Stimulated activated CD8-positive, alpha-beta memory T cell treated with anti-CD3 and anti-CD28 coated beads, Interleukin-7, amount 100 ng/mL, for 1 hour (primary cell): ENCODE measurements at places on chromosomes 12 and 14.

- no peak for DNase-seq
Measured at GRCh38 chr12:91256411-91256810, 73.8 kb upstream of the DCN start.

- no peak for DNase-seq
Measured at GRCh38 chr14:87397499-87397898, 595.5 kb downstream of the GALC start.

DNA sequence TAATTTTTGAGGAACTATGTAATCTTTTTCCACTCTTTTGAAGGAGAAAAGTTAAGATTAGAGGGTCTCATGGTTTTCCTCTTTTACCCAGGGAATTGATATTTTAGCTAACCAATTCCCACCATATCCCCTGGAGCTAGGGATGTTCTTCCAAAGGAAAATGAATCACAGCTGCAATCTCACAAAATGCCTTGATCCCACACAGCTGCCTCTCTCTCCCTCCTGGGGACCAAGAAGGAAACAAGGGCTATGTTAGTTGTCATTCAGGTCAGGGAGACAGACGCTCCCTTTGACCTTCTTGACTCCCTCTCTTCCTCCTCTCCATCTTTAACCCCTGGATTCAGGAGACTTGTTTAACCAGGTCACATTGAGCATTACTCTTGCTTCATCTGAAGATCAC, 9.5 kb downstream of the DCN start:
- DNase-seq = no peak

DNA sequence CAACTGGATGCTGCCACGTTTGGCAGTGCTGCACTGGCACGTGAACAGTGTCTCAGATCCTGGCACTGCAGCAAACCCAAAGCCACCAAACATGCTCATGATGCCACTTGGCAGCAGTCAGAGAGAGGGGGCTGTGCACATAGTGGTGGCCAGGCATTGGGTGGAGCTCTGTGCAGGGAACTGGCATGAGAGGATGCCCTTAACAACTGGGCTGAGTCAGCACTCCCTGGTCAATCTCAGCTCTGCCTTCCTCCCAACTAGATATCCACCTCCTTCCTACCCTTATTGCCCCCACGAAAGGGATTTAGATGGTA, 37.0 kb downstream of the ZFHX2 start:
- DNase-seq = no peak

- DNase-seq = no peak
Measured at GRCh38 chr12:77841521-77841920, 10.8 kb downstream of the NAV3 start.

DNA sequence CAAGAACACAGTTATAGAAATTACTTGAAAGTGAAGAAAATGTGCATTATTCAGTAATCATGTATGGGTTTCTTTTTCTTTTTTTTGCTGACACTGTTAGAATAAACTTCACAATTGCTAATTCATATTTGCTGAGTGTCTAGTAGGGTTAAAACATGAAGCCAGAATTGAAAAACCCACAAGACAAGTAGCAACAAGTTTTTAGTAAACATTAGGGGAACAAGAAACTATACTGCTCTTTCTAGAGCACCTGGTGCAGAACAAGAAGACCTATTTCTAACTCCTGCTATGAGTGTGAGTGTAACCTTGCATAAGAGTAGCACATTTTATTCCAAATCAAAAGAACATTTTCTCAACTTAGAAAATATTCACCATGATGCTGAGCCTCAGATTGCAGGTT, 83.2 kb downstream of the ITPR2 start:
- no peak for DNase-seq

- no peak for DNase-seq
Measured at GRCh38 chr12:81255456-81255855, 177.6 kb downstream of the ACSS3 start.

DNA sequence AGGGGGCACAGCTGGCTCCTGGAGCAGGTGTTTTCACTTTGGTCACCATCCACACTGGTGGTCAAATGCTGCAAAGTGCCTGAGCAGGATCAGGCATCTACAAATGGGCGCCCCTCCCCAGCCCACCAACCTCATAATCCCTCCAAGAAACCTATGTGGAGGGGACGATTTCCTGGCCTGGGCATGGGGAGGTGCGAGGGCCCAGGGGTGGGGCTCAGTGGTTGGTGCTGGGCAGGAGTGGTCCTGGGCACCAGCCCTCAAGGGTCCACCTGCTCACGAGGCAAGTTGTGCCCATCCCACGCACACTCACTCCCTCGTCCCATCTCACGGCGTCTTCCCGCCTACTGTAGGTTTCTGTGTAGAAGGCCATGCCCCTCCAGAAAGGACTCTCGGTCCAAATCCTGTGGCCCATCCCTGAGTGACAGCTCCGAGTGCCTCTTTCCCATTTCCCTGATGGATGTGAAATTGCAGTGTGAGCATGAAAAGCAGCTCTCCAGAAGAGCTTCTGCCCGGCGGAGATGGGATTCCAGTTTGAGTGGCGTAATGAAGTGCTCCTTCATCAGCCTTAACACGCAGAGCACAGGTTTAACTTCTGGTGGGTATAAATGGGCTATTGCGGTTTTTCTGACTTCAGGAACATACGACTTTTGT, 36.9 kb downstream of the SLC15A4 start:
- no peak for DNase-seq

DNA sequence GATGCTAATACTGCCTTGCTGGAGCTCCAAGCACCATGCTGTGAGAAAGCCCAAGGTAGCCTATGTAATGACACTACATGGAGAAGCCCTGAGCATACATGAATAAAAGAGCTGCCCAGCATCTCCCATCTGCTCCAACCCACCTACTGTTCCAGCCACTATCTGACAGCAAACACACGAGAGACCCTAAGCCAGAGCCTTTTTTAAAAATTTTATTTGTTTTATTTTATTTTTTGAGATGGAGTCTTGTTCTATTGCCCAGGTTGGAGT, 95.2 kb upstream of the PRICKLE1 start:
- no peak for DNase-seq

DNA sequence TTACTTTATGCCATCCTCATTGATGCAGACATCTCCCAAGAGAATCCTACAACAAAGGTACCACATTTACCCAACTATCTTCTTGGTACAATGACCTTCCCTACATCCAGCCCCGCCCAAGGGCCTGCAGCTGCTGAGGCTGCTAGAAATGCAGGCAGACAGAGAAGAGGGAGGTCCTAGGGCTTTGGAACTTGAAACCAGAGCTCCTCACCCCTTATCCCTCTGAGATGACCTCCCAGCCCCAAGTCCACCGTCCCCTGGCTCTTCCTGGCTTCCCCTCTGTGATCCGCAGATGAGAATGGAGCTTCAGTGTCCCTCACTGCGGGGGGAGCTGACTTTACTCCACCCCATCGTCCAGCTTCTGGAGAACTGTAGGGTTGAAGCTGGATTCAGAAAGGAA, 1.6 kb upstream of the TNFRSF1A start:
- DNase-seq = no peak

- no peak for DNase-seq
Measured at GRCh38 chr14:93855737-93856136, 67.5 kb upstream of the PRIMA1 start.

DNA sequence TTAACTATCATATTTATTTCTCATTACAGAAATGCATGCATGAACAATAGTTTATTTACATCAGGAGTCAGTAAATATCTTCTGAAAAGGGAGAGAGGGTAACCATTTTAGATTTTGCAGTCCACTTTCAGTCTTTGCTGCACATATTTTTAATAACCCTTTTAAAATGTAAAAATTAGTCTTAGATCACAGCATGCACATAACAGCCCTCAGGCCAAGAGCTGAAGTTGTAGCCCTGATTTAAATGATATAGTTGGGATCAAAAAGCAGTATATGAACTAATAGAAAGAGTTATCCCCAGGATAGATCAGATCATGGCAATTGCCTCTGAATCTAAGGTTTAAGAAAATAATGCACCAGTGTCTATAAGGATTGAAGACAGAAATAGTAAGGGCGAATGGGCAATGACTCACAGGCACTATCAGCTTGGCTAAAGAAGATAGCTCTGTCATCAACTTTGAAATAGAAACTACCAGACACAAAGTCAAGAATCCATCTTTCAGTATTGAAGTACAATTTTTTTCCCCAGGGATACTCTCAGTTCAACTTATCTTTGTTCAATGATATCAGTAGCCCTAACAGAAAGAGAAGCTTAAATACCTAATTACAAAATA, 13.1 kb upstream of the CLEC7A start:
- no peak for DNase-seq

DNA sequence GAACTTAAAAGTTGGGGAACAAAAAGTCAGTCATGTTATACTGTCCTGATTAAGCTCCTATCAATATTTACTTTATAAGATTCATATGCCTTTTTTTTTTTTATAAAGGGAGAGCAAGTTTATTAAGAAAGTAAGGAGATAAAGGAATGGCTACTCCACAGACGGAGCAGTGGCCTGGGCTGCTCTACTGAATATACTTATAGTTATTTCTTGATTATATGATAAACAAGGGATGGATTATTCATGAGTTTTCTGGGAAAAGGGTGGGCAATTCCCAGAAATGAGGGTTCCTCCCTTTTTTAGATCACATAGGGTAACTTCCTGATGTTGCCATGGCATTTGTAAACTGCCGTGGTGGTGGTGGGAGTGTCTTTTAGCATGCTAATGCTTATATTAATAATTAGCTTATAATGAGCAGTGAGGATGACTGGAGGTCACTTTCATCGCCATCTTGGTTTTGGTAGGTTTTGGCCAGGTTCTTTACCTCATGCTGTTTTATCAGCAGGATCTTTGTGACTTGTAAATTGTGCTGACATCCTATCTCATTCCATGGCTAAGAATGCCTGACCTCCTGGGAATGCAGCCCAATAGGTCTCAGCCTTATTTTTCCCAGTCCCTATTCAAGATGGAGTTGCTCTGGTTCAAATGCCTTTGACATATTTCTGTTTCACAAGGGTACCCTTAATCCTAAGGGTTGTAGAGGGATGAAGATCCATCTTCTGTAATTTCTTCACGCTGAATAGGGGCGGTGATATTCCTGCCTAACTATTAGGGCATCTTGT, 73.9 kb downstream of the OTOGL start:
- no peak for DNase-seq

GRCh38 chr12:108069651-108070165, 59.4 kb upstream of the WSCD2 start:
- no peak for DNase-seq

DNA sequence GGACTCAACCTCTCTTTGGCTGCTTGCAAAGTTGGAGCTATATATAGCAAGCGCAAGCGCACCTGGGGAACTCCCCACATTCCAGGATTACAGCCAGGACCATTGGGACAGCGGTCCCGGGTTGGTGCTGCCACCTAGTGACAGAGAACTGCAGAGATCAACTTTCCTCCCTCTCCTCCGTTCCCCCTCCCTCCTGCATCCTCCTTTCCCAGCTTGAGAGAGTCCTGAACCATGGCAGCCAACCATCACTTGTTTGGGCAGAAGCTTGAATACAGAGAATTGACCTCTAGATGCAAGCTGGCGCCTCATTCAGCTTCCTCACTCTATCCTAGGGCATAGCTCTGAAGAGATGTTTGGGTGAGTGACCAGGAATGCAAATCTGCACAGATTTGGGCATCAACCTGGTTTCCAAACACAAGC, 17.4 kb upstream of the FLVCR2 start:
- DNase-seq = no peak

GRCh38 chr14:71720978-71721624, 211.1 kb upstream of the RGS6 start:
- no peak for DNase-seq

- DNase-seq = no peak
Measured at GRCh38 chr12:28578833-28579252, 388.6 kb downstream of the CCDC91 start.
